Stimulated activated CD8-positive, alpha-beta memory T cell treated with anti-CD3 and anti-CD28 coated beads, Interleukin-7, amount 100 ng/mL, for 1 hour (primary cell): ENCODE measurements at places on chromosomes 6 and 20.

- DNase-seq: no peak
Measured at GRCh38 chr6:160252073-160252813, 6.4 kb downstream of the SLC22A2 start.

- no peak for DNase-seq
Measured at GRCh38 chr20:44470327-44470726, 5.3 kb upstream of the TTPAL start.

DNA sequence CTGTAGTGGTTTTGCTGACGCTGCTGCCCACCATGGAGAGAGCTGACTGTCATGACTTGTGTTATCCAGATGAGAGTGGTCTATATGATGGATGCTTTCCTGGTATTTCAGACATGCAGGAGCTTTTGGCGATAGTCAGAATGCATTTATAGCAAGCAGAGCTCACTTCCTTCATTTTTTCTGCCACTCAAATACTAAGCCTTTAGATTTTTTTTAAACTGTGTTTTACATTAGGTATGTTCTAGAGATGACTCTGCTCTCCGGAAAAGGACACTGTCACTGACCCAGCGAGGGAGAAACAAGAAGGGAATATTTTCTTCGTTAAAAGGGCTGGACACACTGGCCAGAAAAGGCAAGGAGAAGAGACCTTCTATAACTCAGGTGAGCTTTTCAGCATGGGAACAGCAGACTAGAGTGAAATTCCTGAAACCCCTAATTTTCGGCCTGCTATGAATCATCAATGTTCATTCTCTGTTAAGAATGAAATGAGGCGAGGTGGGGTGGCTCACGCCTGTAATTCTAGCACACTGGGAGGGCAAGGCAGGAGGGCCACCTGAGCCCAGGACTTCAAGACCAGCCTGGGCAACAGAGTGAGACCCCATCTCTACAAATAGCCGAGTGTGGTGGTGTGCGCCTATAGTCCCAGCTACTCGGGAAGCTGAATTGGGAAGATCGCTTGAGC, 98.6 kb upstream of the CLDN20 start:
- DNase-seq: no peak

- no peak for DNase-seq
Measured at GRCh38 chr20:41178495-41178894, 41.2 kb downstream of the PLCG1 start.

- DNase-seq: no peak
Measured at GRCh38 chr6:88871498-88871897, 91.9 kb downstream of the RNGTT start.

GRCh38 chr6:305371-306206, 13.3 kb downstream of the DUSP22 start:
- DNase-seq: no peak

- DNase-seq: no peak
Measured at GRCh38 chr20:24842918-24843715, 106.0 kb upstream of the CST7 start.

DNA sequence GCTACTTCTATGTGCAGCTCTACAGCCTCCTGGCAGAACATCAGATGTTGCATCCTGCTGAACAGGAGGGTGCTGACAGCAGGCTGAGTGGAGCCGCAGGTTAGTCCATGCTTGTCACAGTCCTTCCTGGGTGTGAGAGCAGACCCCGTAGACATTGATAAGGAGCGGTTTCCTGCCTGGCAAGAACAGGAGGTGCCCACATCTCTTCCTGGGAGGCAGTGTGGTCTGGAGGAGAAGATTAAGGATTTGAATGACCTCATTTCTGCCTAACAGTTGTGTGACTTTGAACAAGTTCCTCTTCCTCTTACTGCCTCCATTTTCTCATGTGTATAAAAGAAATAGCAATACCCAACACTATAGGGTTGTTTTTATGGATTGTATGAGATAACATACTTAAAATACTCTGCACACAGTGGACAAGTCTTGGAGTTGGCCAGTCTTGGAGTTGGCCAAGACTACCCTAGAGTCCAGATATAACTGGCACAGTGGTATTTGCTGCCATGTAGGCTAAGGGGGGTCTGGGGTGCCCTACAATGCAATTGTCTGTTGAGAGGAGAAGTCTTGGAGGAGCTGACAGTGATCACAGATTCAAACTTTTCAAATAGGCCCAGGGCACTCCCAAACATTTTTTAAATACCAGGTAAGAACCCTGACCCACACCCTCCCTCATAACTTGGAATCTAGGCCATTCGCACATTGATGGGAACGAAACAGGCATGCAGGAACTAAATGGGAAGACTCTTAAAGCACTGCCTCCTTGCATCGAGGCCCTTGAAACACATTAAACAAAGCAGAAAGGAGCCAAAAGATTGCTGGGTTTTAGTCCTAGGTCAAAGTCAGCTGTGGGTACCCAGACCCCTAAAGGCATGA, 32.6 kb upstream of the TBC1D7 start:
- no peak for DNase-seq

- peak; percentile 64 for DNase-seq
Measured at GRCh38 chr20:49812507-49813304, at the start of gene SLC9A8. Gene SLC9A8, plus strand, starts transcription at chr20:49812828. Its CDS starts 95 bp downstream, at chr20:49812923.

GRCh38 chr6:96116674-96117073, 100.9 kb downstream of the FUT9 start:
- no peak for DNase-seq

DNA sequence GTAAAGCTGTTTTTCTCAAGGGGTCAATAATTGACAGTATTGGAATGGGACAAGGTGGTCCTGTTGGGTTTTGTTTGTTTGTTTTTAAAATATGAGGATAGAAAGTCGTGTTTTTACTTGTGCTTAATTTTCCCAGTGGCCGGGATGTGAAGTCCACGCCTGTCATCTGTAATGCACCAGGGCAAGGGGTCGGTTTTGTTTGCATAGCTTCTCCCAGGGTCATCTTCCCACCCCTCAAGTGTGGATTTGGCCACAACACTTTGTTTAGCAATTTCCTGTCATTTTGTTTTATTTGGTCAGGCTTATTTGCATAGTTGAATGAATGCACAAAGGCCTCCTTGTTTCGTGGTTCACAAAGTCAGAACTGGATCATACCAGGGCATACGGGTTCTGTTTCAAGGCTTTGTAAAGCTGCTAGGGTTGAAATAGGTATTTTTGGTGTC, 29.8 kb downstream of the SYNJ2 start:
- DNase-seq: no peak

- DNase-seq: no peak
Measured at GRCh38 chr6:52522655-52523054, 54.2 kb downstream of the TRAM2 start.

GRCh38 chr20:25397821-25398220, 7.2 kb upstream of the ABHD12 start:
- DNase-seq: no peak

DNA sequence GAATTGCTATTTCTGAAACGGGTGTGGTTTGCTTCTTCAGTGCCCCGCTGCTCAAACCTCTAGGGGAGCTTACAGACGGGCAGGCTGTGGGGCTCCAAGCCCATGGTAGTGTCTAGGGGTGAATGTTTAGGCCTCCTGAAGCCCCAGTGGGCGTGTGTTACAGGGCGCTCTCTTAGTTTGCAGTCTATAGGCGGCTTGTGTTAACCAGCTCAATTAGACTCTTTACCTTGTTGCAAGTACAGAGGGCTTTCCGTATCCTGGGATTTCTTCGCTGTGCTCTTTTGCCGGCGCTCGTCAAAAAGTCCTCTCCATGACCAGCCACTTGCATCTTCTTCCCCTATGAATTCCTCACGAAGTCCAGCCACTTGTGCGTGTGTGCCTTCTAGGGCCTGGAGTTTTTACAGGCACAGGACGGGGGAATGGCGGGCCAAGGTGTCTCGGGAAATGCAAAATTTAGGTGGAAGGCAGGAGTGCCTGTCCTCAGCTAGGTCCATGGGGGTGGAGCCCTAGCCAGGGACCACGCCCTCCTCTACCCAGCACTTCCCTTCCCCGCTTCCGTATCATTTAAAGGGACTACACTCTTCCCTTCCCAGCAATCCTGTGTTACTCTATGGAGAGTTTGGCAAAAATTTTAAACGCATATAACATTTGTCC, 94.5 kb downstream of the HTR1B start:
- DNase-seq: no peak

DNA sequence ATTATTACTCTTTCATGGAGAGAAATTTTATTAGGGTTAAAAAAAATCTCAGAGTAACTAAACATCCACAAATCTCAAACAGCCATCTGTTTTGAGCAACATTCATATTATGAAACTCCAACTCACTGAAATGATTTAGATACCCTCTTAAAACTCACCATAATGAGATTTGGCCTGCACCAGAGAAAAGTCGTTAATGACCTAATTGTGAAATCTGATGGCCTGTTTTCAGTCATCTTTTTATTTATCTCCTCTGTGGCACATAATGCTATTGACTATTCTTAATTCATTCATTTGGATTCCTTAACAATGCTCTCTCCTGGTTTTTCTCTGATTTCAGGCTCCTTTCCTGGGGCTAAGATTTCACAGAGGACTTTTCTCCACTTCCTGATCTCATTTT, 192.7 kb downstream of the RNF144B start:
- no peak for DNase-seq

DNA sequence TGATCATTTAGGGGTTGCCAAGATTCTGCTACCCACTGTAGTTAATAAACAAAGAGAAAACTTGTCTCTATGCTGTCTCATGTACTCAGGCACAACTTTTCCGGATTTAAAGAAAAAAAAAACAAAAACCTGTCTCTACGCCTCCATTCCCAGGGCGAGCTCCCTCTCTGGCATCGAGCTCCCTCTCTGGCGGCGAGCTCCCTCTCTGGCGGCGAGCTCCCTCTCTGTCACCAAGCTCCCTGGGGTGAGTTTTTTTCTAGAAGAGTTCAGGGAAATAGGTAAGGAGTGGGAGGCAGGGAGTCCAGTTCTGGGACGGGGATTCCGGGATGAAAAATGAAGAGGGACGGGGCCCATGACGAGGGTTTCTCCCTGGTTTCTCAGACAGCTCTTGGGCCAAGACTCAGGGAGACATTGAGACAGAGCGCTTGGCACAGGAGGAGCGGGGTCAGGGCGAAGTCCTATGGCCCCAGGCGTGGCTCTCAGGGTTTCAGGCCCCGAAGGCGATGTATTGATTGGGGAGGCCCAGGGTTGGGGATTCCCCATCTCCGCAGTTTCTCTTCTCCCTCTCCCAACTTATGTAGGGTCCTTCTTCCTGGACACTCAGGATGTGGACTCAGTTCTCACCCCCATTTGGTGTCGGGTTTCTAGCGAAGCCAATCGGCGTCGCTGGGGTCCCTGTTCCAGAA, 16.5 kb upstream of the HLA-A start:
- DNase-seq: no peak
